ENCODE measurements at places on chromosomes 2 and 18. TPM values are rescaled to one million over a fixed set of nuclear protein-coding genes. Genes with fewer than 3 reads are reported as not detected.

- DNase-seq = no peak
- H3K36me3 ChIP-seq = no peaks in the 10 kb centered on the region
Observed at GRCh38 chr2:70775141-70775540, 7.1 kb upstream of the ADD2 start.

DNA sequence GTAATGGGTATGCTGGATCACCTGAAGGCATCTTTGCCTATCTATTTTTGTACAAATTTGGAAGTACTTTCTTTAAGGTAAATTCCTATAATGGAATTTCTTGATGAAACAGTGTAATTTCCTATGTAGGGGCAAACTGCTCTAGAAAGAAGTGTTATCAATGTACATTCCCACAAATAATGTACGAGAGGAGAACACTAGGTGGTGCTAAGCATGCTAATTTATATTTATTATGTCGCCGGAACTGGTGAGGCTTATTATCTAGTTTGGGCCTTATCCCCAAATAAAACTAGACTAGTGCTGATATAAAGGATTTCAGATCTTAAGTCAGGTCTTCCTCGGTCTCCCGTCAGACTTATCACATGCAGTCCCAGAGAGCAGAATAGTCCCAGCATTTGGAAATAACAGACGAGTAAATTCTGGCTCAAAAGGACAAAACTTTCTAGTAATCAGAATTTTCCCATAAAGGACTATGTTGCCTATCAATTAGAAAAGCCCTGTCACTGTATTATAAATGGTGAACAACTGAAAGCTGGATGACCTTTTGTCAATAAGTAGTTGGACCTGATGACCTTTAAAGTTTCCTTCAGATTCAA, 86.9 kb upstream of the RBBP8 start:
- H3K27ac ChIP-seq = no peak overlapping the region
- no peak overlapping the region for H3K4me3 ChIP-seq
- peaks cover 23% of the 10 kb centered on the region for H3K4me1 ChIP-seq
- H3K36me3 ChIP-seq = no peaks in the 10 kb centered on the region

- H3K4me3 ChIP-seq = no peak overlapping the region
- no peak overlapping the region for H3K27ac ChIP-seq
- DNase-seq = no peak
- peaks cover 8% of the 10 kb centered on the region for H3K27me3 ChIP-seq
- H3K36me3 ChIP-seq = no peaks in the 10 kb centered on the region
Observed at GRCh38 chr2:225037415-225038230, 4.6 kb downstream of the DOCK10 start.

- peaks cover 40% of the 10 kb centered on the region for H3K36me3 ChIP-seq
- no peak for DNase-seq
- no peaks in the 10 kb centered on the region for H3K4me1 ChIP-seq
- H3K27me3 ChIP-seq = no peaks in the 10 kb centered on the region
- no peak overlapping the region for H3K4me3 ChIP-seq
- no peak overlapping the region for H3K27ac ChIP-seq
Observed at GRCh38 chr2:88753833-88754584, 62.5 kb downstream of the RPIA start.

DNA sequence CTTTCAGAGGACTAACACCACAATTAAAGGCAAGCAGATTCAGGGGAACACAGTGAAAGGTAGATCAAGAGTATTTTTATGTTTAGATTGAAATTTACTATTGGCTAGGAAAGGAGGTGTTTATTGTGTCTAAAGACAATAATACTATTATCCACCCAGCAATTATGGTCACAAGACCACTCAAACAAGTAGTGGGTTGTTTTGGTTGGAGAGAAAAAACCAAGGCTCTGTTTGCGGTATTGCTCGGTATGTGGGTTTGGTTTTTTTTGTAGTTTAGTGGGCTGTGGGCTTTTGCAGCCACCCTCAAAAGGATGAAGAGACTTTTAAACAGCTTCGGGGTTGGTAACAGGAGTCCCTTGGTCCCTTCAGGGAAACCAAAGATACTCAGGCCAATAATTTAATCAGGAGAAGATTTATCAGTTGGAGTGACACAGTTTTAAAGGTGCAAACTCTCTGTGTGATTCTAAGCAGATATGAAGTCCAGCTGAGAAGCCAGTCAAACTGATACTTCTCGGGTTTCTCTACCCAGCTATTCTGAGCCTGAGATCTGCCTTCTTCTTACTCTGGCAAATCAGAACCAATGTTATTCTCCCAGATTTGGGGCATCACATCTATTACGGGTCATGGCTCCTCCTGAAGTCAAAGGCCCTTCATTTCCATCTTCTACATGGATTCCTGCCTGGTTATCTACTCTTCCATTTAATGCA, 55.3 kb downstream of the DCC start:
- no peak overlapping the region for H3K27ac ChIP-seq
- no peak overlapping the region for H3K4me3 ChIP-seq

DNA sequence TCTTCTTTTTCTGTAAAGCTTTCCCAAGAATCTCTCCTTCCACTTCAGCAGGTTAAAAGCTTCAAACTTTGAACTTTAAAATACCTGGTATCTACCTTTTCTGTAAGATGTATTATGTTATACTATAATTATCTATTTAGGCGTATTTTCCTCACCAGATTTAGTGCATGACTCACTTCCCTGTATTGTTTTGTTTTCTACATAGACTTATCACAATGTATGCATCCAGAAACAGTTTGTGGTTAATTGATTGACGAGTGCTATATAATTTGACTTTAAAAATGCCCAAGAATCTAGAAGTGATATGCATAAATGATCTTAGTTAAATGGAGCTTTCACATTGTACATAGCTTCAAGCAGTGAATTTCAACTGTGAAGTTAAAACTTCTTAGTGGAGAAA, 473.9 kb upstream of the CDH2 start:
- DNase-seq = no peak
- no peak overlapping the region for H3K4me3 ChIP-seq
- no peak overlapping the region for H3K27ac ChIP-seq
- no peaks in the 10 kb centered on the region for H3K27me3 ChIP-seq
- H3K4me1 ChIP-seq = no peaks in the 10 kb centered on the region

The GRP gene
- total RNA-seq = not detected

- H3K36me3 ChIP-seq = peaks cover 10% of the 10 kb centered on the region
- no peak overlapping the region for H3K27ac ChIP-seq
- no peaks in the 10 kb centered on the region for H3K4me1 ChIP-seq
- no peak overlapping the region for H3K4me3 ChIP-seq
Observed at GRCh38 chr2:65326276-65326675, 98.6 kb downstream of the ACTR2 start.

DNA sequence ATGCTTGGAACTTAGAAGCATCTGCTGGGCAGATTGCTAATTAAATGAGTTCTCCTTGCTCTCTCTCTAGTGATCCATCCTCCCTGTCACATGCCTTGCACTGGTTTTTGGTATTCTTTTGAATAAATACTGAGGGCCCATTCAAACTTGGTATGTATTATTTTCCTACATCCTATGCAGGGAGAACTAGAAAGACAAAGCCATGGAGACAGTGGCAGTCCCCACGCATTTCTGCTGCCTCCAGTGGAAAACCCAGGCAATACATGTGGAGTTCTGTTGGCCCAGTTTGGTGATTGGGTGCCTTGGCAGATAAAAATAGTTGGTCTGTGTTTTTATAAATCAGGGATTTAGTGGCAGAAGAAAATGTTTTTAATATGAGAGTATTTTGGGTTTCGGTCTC, 68.7 kb downstream of the DIS3L2 start:
- H3K27me3 ChIP-seq = no peaks in the 10 kb centered on the region
- no peak for DNase-seq
- H3K27ac ChIP-seq = no peak overlapping the region

The NEU2 gene
- total RNA-seq = not detected

The ATP8B1 gene
- total RNA-seq = 30.7 TPM

DNA sequence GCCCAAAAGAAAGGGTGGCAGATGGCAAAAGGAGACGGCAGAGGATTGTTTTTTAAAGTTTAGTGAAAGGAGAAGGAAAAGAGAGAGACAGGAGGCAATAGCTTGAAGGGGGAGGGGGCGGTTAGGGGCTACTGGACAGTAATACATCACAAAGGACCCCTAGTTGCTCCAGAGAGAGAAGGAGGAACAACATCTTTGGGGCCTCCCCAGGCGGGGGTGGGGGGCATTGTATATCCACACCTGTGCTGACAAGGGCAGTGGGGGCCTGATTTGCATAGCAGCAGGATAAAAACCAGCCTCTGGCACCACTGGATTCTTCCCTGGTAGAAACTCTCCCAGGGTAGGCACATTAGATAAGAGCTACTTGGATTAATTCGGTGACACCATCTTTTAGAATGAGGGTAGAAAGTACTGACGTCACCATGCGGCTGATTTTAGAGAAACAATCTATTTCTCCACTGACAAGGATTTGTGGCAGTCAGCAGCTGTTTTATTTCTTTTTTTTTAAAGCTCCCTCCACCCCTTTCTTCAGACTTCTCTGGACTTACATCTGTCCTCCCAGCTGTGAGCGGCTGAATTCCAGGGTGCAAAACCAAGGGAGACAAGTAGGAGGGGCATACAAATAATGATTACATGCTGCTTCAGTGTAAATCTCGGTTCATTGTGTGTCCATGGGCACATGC, 199.8 kb upstream of the NRP2 start:
- DNase-seq = no peak
- H3K27me3 ChIP-seq = no peaks in the 10 kb centered on the region
- H3K4me3 ChIP-seq = no peak overlapping the region

GRCh38 chr18:27411911-27412310, 226.8 kb upstream of the CHST9 start:
- no peaks in the 10 kb centered on the region for H3K36me3 ChIP-seq
- no peak overlapping the region for H3K4me3 ChIP-seq

- no peaks in the 10 kb centered on the region for H3K36me3 ChIP-seq
- DNase-seq = no peak
- no peaks in the 10 kb centered on the region for H3K4me1 ChIP-seq
Observed at GRCh38 chr2:112831513-112831845, 5.1 kb downstream of the IL1B start.

DNA sequence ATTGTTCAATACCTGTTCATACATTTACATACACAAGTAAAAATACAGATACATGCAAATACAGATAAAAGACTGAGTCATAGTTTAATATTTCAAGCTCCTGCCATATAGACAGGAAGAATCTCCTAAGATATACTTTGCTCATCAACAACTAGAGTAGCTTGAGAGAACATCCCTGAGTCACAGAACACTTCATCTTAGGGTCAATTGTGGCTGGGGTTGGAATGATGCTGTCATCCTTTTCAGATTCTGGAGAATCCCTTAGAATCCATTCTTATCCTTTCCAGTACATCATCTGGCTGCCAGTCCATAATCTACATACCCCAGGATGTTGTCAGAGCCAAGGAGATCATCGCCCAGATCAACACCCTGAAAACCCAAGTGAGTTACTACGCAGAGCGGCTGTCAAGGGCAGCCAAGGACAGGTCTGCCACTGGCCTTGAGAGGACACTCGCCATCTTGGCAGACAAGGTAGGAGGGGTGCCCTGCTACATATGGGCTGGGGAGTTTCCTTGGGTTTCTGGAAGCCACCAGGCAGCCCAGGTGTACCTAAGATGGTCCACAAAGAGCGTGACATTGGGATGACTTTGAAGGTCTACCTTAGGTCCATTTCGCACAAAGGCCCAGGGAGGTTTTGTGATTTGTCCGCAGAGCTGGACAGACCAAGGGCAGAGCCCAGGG, 55.7 kb downstream of the COA5 start:
- no peaks in the 10 kb centered on the region for H3K27me3 ChIP-seq
- no peak overlapping the region for H3K27ac ChIP-seq
- peaks cover 79% of the 10 kb centered on the region for H3K36me3 ChIP-seq
- H3K4me1 ChIP-seq = no peaks in the 10 kb centered on the region
- no peak overlapping the region for H3K4me3 ChIP-seq
- no peak for DNase-seq

DNA sequence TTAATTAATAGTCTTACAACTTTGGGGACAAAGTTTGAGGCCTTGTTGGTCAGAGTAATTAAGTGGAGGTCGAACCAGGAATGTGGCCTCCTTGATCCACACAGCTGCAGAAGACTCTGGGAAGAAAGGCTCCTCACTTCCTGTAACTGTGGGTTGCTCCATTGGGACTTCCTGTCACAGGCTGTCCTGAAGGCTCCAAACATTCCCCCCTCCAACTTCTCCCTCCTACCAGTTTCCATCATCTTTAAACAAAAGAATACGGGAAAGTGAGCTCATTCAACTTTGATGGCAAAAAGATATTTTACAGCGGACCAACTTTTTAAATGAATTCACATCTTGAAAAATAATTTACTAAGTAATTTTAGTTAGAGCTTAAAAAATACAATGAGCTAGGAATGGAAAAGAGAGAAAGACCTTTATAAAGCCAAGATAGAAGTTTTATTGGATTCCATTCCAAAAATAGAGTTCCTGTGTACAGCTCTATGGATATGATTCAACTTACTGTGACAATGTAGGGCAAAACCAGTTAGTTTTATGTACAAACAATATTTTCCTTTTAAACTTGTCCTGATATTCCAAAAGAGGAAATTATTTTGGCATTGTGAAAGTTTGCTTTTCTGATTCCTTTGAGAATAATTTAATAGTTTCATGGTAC, 212.0 kb upstream of the NABP1 start:
- peak overlapping the region; percentile 9 for H3K27ac ChIP-seq
- no peak overlapping the region for H3K4me3 ChIP-seq
- no peaks in the 10 kb centered on the region for H3K4me1 ChIP-seq
- DNase-seq = no peak
- no peaks in the 10 kb centered on the region for H3K36me3 ChIP-seq

DNA sequence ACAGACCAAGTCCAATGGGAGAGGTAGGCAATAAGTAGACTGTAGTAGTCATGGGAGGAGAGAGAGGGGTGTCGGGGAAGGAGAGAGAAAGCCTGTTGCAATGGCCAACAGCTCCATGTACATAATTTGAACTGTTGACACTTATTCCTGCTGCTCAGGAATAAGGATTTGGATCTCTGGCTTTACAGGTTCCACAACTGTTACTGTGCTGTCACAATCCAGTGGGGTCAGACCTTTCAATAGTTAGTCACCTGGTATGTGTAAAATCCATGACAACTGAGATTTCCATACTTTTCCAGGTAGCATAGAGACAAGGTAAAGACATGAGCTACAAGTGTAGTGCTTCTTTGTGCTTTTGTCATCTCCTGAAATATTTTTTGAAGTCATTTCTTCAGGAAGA, 47.5 kb upstream of the RIOK3 start:
- H3K4me1 ChIP-seq = no peaks in the 10 kb centered on the region
- H3K36me3 ChIP-seq = no peaks in the 10 kb centered on the region
- no peak for DNase-seq
- no peak overlapping the region for H3K4me3 ChIP-seq

The EMILIN1 gene
- total RNA-seq = 84.6 TPM

The HOXD1 gene
- total RNA-seq = 4.1 TPM

GRCh38 chr2:117726747-117727146, 87.7 kb upstream of the DDX18 start:
- no peak overlapping the region for H3K27ac ChIP-seq
- H3K4me3 ChIP-seq = no peak overlapping the region
- no peak for DNase-seq
- H3K36me3 ChIP-seq = no peaks in the 10 kb centered on the region

The LCT gene
- total RNA-seq = not detected

GRCh38 chr2:172456002-172456401, 28.6 kb downstream of the ITGA6 start:
- H3K36me3 ChIP-seq = no peaks in the 10 kb centered on the region
- H3K27ac ChIP-seq = no peak overlapping the region
- DNase-seq = no peak
- H3K27me3 ChIP-seq = no peaks in the 10 kb centered on the region
- H3K4me3 ChIP-seq = no peak overlapping the region
- peaks cover 16% of the 10 kb centered on the region for H3K4me1 ChIP-seq

Measured in upper lobe of right lung (tissue), 1 donor.